Left hindlimb (tissue), 1 donor: ENCODE measurements at places on chromosomes 7 and 10.

DNA sequence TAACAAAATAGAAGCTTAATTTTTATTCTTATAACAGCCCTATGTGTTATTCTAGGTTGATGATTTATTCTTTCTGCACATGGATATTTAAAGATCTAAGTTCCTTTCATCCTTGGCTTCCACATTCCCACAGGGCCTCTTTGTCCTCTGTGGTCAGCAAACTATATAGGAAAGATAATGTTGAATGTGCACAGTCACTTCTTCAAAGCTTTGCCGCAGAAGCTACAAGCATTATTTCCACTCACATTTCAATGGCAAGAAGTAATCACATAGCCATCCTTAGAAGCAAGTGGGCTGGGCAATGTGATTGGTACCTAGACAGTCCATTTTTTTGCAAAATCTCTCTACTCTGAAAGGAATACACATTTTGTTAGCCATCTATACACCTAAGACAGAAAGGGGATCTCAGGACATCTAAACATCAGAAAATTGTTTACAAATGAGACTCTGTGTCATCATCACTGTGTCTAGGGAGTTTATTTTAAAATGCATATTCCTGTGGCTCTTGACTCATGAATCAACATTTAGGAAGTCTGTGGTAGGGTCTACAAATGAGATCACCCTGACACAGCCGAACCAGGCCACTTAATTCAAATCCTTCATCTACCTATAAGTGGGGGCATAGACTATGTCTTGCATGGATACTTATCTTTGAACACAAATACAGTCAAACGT, 1060.5 kb downstream of the XPNPEP1 start:
- DNase-seq, result no peak

- no peak for DNase-seq
Measured at GRCh38 chr10:56823849-56824248, 462.8 kb upstream of the ZWINT start.

DNA sequence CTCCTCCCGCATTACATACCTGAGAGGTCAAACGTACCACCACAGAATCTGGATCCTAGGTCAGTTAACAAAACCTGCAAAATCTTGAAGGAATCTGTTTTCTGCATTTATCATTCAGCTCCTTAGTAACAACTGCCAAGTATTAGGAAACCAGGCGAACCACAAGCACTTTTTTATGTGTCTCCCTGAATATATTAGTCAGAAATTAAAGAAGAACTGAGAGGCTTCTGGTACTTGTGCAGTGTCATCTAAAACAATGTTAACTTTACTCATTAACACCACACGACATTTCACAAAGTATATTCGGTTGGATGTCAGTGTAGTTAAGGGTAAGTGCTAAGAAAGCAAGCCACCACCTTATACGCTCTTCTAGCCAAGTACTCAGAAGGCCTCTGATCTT, 2.5 kb downstream of the CCDC6 start:
- DNase-seq, result no peak

DNA sequence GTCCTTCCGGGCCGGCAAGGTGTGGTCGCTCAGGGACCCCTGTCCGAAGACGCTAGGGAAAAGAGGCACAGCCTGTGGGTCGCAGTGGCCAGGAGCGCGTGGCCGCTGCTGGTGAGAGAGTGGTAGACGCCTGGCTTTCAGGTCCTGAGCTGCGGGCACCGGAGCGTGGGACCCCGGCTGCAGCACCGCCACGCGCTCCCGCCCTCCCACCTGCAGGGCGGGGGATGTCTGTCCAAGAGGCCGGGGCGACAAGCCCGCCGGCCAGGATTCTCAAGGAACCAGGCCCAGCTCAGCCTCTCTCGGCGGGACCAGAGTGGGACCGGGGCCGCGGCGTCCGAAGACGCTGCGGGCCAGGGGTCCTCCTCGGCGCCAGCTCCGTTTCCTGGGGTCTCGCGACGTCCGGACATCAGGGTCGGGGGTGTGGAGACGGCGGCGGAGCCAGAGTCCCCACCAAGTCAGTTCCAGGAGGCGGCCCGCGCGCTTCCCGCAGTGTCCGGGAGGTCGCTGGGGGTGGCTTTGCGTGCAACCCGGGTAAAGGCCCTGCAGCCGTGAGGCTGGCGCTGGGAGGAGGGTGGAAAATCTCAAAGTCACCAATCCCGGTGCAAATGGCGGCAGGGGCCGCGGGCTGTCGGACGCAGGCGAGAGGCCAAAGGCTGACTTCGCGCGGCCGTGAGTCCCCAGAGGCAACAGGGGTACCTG, 5.5 kb downstream of the ZNF503 start:
- DNase-seq, result peak; percentile 55

DNA sequence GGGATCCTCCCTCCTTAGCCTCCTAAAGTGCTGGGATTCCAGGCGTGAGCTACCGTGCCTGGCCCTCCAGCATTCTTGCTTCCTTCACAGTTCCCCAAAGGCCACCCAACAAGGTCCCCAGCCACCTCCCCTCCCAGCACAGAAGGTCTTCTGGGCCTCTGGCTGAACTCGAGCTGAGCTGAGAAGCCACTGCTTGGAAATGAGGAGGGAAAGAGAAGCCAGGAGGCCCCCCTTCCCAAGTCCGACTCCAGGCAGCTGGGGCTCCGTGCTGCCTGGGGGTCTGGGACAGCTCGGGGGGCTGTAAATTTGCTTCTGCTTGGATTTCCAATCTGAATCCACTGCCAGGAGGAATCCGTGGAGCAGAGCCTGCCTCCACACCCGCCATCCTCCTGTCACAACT, 5.5 kb upstream of the EPO start:
- no peak for DNase-seq

DNA sequence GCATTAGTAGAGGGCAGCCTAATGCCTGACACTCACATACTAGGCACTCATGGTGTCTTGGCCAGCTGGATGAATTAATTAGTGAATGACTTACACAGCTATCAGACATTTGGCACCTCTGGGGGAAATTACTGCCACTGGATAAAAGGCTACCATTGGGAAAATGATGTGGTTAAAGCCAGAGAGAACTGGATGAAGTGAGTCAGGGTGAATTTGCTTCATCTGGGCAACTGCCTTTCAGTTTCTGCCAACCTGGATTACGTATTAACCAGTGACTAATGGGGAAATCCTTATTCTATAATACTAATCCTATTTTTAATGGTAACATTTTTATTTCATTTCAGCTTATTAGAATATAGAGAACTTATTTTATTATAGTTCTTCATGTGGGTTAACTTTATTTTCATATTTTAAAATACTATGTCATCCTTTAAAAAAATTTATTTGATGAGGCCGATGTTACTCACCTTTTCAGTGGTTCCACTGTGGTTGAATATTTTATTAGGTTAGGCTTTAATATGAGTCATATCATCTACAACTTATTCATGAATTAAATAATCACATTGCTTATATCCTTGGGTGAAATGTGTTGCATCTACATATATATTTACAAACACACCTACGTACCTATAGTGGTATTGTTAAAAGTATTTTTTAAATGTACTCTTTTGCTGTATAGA, 85.6 kb upstream of the CAPZA2 start:
- DNase-seq, result no peak

DNA sequence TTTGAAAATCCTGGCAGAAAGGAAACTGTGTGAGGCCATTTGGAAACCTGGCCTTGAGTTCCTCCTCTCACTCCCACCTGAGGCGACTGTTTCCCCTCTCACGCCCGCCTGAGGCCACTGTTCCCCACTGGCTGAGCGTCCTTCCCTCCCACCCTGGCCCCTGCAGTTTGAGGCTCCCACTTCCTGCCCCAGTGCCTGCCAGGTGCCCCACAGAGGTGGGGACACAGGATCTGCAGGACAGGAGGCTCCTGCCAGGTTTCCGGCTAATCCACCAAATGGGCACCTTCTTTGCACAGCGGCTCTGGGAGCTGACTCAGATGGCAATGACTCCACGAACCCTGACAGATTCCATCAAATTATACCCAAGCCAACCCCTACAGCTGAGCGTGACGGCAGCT, 24.3 kb upstream of the LARP4B start:
- no peak for DNase-seq

DNA sequence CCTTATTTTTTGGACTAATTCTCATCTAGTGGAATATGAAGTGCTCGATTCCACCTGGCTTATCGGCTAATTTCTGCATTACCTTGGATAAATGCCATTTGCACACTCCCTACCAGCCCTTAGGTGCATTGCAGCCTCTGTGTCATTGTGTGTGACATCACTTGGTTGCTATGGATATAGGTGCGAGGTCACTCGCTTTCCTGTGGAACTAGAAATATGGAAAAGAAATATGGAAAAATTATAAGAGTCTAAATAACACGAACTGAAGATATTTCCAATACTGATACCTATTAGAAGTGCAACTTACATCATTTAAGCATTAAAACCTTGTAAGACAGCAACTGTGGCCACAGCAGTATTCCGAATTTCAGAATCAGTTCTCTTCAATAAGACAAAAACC, 2.0 kb downstream of the YWHAG start:
- no peak for DNase-seq

GRCh38 chr7:335358-336148, 45.6 kb downstream of the FOXL3 start:
- peak; percentile 9 for DNase-seq

DNA sequence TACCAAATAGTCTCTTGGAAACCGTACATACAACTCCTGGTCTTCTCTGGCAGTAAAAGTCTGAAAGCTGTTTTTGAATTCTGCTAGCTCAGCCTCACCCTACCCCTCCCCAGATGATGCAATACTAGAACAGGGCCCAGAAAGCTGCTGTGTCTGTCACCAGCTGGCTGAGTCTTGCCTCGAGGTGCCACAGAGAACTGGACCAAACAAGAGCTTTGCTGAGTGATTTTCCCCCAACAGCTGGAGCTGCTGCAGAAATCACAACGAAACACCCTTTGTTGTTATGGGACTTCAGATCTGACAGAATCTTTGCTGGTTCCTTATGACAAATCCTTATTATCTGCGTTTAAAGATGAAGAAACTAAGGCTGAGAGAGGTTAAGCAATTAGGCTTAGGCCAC, 134.1 kb downstream of the SPAG6 start:
- no peak for DNase-seq
